Fibroblast of skin of back (primary cell): ENCODE measurements at places on chromosomes 7 and 10.

- peak; percentile 21 for DNase-seq
Measured at GRCh38 chr7:111558991-111559390, 3.3 kb downstream of the IMMP2L start.

DNA sequence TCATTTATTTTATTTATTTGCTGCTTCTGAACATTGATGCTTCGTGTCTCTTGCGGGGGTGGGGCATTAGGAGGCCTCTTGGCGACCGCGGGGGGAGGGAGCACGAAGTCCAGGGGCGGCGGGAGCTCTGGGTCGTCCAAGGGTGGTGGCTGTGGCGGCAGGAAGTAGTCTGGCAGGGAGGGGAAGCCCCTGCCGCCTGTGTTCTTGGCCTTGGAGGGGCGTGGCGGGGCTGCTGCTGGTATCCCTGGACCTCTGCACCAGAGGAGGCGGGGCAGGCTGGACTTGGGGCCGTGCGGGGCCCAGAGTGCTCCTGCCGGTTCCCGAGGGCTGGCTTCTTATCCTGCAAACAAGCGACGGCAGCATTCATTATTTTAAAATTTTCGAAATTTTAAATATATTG lies 70.5 kb upstream of the ABI1 start:
- no peak for DNase-seq

DNA sequence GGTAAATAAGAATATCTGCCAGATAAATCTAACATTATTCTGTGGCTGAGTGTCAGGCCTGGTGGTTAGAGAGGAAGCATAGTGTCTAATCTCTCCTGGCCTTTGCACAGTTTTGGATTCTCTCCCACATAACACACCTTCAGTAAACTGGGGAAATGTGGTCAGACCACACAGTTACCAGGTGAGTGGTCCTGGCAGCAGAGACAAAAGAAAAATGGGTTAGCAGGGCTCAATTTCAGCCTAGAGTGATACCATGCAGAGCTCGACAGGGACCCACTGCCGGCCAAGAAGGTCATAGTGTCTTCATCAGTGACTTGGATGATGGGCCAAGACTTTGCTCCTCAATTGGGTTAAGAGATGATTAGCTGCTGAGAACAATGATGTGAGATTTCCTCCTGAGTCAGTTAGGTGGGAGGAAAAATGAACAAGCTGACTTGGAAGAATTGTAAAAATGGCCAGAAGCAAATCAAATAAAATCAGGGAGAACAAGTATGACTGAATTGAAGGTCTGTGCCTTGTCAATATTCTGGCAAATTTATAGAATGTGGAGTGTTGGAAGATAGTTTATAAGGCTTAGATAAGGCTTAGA lies 69.2 kb upstream of the EFCAB10 start:
- no peak for DNase-seq

DNA sequence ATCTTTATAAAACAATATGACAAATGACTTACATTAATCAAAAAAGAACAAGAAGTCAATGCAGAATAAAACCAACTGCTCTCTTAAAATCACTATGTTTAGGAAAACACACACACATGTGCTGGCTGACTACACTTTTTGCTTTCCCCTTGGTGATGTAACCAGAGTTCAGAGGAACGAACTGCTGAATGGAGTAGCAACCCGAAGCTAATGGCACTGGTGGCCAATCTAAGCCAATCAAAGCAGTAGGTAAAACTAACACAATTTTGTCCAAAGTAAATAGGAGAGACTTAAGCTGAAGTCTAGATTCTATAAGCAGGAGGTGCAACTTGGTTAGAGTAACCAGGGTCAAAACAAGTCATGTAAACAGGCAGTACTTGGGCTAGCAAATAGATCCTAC lies 33.2 kb upstream of the CUBN start:
- DNase-seq: no peak

GRCh38 chr7:94182721-94183120 lies 178.6 kb upstream of the BET1 start:
- DNase-seq: no peak

DNA sequence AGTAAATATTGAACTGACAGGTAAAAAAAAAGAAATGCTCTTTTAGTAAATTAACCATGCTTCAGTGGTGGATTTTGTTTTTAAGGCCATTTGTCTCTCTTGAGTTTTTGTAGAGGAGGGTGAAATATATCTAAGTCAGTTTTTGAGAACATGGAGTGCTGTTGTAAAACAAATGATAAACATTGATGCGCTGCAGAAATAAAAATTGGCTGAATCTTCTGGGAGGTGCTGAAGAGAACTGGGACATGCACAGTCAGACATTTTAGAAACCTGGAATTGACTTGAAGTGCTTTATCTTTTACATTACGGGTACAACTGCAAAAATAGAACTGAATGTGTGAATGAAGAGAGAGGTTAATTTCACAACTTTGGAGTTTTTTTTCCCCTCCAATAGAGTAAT lies 203.0 kb upstream of the HDAC9 start:
- no peak for DNase-seq

DNA sequence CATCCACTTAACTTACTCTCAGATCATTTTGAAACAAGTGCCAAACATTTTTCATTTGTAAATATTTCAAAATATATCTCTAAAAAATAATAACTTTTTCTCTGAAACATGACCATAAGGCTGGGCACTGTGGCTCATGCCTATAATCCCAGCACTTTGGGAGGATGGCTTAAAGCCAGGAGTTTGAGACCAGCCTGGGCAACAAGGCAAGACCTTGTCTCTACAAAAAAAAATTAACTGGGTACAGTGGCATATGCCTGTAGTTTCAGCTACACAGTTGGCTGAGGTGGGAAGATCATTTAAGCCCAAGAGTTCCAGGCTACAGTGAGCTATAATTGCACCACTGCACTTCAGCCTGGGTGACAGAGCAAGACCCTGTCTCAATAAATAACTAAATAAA lies 36.4 kb downstream of the USP54 start:
- DNase-seq: no peak

DNA sequence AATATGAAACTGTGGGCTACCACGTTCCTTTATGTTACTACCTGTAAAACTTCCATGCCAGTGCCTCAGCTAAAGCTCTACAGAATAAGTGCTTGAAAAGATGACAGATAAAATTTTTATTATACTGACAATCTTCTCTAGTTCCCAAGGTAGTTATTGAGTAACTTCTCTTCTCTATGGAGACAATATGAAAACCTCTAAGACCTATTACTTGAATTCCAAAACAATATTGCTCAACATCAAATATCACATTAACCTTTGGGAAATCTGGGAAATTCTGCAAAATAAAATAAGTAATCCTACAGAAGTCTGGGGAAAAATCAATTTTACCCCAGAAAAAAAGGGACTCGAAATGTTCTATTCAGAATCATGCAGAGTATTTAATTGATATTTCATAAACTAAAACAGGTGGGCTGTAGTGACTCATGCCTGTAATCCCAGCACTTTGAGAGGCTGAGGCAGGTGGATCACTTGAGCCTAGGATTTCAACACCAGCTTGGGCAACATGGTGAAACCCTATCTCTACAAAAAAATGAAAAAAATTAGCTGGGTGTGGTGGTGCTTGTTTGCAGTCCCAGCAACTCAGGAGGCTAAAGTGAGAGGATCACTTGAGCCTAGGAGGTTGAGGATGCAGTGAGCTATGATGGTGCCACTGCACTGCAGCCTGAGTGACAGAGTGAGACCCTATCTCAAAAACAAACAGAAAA lies 23.8 kb upstream of the ANK3 start:
- DNase-seq: no peak

DNA sequence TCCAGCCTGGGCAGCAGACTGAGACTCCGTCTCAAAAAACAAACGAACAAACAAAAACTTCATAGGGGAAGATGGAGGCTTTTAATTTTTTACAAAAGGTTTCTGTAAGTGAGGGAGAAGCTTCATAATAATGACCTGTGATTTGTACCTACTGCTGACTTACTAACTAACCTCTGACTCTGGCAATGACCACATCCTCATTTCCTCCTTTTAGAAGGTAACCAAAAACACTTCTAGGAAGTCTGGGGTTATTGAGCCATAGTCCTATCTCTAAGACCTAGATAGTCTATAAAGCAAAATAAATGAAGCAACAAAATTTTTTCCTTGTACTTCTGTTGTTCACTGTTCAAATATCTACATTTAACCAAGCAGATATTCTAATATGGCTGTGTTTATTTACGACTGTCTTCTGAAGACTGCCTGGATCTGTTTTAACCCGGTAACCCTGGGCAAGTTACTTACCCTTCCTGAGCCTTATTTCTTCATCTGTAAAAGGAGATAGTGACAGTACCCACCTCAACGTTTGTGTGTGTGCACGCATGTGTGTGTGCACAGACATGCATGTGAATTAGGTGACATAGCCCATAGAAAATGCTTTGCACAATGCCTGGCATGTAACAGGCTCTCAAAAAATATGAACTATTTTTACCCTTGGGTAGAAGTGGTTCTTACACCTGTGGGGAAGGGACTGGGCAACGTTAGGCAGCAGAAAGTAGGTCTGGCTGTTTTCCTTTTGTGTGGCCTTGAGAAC lies 30.8 kb upstream of the SMNDC1 start:
- DNase-seq: no peak

DNA sequence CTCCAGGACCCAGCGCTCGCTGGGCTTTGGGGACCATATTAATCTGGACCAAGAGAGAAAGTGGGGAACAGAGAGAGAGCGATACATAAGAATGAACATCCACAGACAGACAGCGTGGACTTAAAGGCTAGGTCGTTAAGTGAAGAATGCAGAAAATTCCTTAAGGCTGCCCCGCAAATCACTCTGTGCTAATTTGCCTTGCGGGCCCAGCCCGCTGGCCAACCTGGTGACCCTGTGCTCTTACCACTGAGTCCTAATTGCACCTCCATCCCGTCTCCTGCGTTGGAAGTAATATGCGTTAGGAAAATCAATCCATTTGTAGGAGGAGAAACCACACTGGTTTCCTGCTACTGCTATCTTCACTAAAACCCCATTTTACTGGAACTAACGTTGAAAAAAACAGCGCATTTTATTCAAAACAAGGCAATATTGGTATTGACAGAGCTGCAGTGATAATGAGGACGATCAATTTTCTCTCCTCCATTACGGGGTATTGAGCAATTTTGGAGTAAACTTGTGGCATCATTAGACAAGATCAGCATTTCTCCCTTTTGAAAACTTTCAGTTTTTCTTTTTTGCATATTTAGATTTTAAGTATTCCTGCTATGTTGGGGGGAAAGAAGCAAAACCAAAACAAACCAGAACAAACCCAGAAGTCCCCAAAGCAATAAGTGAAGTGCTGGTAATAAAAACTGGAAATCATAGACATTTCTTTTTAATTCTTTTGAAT lies 85.2 kb downstream of the WDFY4 start:
- no peak for DNase-seq

GRCh38 chr7:148485618-148486017 lies 104.9 kb upstream of the C7orf33 start:
- DNase-seq: no peak

- no peak for DNase-seq
Measured at GRCh38 chr7:117872561-117873309, 506 bp downstream of the CTTNBP2 start.

DNA sequence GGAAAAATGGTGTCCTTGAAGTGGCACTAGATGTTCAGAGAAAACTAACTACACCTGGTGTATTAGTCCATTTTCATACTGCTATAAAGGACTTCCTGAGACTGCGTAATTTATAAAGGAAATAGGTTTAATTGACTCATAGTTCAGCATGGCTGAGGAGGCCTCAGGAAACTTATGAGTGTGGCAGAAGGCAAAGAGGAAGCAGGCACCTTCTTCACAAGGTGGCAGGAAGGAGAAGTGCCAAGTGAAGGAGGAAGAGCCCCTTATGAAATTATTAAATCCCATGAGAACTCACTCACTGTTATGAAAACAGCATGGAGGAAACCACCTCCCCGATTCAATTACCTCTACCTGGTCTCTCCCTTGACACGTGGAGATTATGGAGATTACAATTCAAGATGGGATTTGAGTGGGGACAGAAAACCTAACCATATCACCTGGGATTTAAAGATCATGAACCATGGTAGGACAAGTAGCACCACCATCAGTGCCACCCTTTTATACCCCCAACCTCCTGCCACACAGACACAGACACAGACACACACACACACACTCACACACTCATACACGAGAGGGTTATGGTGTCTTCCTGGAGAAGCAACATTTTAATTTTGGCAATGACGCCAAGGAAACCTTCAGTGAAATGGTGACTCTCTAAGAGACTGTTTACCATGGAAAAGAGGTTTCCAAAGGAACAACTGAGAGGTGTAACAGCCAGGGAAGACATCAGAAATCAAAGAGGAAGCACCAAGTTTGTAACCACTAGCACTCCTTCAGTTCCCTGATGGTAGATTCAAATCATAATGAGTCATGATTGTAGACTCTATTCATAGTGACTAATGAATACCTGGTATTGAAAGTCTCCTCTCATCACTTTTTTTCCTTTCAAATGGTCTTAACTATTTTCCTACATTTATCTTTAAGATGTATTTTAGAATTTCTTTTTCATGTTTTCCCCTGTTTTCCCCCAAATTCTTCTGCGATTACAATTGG lies 41.8 kb upstream of the WNT16 start:
- peak; percentile 65 for DNase-seq

DNA sequence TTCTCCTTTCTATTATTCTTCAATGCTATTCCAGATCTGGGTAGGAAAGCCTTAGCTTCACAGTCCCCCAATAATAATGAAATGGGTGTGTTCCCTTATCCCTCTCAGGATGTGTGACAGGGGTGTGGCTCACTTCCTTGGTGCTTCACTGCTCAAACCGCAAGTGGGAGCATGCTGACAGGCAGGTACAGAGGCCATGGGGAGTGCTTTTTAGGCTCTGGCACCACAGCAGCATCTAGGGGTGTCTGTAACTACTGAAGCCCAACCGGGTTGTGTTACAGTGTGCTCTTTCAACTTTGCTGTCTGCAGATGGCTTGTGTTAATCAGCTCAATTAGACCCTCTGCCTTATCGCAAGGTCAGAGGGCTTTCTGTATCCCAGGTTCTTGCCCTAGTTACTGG lies 79.4 kb upstream of the CYP2C9 start:
- no peak for DNase-seq

DNA sequence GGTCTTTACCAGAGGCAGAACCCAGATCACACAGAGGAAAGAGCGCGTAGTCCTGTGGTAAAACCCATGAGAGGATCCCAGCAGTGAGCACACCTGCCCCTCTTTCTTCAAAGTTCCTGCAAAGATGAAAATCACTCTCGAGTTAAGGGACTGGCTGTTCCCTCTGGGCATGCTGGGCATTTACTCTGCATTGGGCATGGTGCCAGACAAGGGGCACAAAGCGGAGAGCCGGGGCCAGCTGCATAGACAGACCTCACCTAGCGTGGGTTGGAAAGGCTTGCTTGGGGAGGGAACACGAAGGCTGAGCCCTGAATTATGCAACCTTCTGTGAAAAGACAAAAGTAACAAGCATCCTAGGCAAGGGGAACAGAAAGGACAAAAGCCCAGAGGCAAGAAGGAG lies 120.0 kb upstream of the TCERG1L start:
- DNase-seq: no peak

DNA sequence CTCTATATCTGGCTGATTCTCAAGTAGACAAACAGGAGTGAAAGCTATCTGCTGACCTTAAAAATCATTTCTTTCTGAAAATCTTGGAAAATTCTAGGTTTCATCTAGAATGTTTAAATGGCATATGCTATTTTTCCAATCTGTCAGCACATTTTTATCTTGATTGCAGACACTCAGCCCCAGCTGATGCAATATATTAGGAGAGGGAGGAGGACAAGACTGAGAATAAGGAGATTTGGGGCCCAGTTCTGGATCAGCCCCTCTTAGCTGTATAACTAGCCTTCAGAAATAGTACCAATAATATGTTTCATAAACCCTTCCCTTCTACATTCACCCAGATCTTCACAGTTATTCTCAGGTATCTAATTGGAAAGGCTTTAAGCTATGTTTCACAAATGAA lies 131.2 kb downstream of the HDAC9 start:
- no peak for DNase-seq

- DNase-seq: peak; percentile 61
Measured at GRCh38 chr10:109898666-109899355, 24.5 kb downstream of the XPNPEP1 start.
